ENCODE measurements at places on chromosomes 11 and 22.

DNA sequence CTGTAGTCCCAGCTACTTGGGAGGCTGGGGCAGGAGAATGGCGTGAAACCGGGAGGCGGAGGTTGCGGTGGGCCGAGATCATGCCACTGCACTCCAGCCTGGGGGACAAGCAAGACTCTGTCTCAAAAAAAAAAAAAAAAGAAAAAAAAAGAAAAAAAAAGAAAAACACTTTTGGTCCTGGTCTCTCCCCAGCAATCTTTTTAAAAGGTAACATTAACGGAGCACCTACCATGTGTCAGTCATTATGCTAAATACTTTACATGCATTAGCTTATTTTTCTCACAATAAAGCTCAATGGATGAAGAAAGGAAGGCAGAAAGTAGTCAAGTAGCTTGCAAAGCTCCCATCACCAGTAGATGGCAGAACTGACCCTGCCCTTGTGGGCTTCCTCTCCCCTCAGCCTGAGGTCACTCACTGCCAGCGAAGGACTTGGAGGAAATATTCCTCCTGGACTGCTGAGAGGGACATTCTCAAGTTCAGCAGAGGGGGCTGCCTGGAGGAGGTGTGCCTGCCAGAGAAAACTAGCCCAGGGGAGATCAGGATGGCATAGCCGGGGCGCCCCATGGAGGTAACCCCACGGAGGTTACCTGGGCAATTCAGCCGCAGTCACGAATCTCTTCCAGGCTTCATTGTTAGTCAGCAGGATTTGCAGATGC, 15.5 kb downstream of the APOL3 start:
- no peak for DNase-seq

- no peak for DNase-seq
These were observed 35.3 kb upstream of the KCNJ11 start for GRCh38 chr11:17423533-17424310.

- no peak for DNase-seq
These were observed 89.1 kb downstream of the FAM76B start for GRCh38 chr11:95700471-95700817.

DNA sequence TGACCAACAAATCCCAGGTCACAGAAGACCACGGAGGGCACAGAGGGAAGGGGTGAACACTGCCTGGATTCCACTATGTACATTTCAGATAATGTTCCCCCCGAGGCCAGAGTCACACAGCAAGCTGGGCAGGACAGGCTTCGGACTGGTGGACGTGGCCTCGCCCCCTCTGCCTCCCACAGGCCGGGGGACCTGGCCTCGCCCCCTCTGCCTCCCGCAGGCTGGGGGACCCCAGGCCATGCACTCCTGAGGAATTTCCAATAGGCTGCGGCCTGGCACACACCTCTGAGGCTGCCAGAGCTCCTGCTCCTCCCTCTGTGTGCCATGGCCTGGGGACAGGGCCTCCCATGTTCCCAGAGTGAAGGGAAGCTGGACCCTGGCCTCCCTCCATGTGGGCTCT, 1352.8 kb downstream of the BRD1 start:
- no peak for DNase-seq

- no peak for DNase-seq
These were observed 3.5 kb upstream of the RAB1B start for GRCh38 chr11:66264914-66265313.

GRCh38 chr22:26482161-26482560, 1.4 kb downstream of the HPS4 start:
- DNase-seq, result no peak

GRCh38 chr11:120306519-120307242, 18.4 kb upstream of the TLCD5 start:
- DNase-seq, result no peak

GRCh38 chr11:32487270-32487669, 51.9 kb upstream of the WT1 start:
- DNase-seq, result no peak

GRCh38 chr22:19002684-19003038, 66.6 kb upstream of the PRODH start:
- no peak for DNase-seq

DNA sequence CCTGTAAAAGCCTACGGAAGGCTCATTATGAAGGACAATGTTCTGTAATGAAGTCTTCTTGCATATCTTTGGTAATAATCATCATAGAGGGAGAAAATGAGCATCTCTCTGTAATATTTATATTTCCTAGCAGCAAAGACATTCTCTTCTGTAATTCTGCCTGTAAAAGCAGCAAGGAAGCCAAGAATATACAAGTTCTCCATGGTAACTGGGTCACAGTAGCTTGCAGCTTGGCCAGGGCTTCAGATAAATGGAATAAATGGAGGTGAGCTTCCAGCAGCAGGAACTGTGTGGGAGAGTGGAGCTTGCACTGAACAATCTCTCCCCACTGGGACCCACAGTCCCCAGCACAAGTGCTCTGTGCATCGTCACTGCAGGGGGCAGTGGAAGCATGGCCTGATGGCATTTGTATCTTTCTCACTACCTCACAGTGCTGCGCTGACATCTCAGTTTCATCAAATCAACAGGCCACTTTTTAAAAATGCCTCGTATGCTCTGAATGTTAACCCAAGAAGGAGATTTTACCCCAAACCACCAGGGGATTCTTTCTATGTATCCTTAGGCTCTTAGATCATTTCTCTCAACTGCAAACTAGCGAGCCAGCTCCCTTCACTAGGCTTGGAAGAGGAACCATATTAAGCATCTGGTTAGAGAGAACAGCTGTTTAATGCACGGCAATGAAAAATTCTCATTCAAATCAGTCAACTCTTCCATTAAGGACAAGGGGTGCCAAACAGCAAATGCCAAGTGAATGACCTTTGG, 1059.7 kb downstream of the OPCML start:
- DNase-seq, result no peak

DNA sequence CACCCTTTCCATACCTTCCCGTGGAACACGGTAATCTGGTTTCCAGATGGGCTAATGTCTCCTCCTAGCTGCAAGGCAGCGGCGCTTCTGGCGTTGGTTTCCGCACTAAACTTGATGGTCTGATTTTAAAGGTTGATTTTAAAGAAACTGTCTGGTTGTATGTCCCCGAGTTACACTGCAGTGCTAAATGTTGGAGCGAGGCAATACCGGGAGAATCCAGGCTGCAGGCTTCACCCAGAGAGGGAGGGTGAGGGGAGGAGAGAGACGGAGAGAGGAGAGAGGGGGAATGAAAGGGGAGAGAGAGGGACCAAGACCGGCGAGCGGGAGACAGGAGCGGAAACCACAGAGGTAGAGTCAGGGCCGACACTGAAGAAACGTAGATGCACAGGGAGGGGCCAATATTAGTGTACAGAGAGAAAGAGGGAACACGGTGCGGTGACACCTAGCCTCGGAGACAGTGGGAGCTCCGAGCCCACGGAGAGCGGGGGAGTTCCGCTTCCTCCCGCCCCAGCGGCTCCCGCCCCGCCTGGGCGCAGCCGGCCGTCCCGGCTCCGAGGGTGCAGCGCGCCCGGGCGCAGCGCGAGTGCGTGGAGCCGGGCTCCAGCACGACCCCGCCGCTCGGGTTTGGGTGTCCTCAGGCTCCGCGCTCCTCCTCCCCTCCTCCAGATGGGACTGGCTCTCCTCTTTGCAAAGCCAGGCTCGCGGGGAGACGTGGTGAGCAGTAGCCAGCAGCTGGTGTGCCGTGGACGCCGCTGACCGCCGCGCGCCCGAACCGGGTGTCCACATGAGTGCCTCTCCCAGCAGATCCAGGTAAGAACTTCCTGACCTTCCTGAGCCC, 71.9 kb upstream of the GRAMD1B start:
- DNase-seq, result no peak

DNA sequence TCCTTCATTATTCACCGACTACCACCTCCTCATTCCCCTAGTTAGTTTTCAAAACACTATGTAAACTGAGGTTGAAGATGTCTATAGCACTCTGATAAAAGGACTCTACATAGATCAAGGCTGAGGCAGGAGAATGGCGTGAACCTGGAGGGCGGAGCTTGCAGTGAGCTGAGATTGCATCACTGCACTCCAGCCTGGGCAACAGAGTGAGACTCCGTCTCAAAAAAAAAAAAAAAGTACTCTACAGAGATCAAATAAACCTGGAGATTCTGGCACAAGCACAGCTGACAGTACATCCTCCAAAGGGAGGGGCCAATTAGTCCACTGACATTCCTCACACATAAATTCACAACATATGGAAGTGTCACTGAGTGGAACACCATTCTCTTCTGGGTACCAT, 31.0 kb downstream of the TSG101 start:
- no peak for DNase-seq

GRCh38 chr11:34487430-34487829, 26.2 kb downstream of the ELF5 start:
- DNase-seq, result no peak

DNA sequence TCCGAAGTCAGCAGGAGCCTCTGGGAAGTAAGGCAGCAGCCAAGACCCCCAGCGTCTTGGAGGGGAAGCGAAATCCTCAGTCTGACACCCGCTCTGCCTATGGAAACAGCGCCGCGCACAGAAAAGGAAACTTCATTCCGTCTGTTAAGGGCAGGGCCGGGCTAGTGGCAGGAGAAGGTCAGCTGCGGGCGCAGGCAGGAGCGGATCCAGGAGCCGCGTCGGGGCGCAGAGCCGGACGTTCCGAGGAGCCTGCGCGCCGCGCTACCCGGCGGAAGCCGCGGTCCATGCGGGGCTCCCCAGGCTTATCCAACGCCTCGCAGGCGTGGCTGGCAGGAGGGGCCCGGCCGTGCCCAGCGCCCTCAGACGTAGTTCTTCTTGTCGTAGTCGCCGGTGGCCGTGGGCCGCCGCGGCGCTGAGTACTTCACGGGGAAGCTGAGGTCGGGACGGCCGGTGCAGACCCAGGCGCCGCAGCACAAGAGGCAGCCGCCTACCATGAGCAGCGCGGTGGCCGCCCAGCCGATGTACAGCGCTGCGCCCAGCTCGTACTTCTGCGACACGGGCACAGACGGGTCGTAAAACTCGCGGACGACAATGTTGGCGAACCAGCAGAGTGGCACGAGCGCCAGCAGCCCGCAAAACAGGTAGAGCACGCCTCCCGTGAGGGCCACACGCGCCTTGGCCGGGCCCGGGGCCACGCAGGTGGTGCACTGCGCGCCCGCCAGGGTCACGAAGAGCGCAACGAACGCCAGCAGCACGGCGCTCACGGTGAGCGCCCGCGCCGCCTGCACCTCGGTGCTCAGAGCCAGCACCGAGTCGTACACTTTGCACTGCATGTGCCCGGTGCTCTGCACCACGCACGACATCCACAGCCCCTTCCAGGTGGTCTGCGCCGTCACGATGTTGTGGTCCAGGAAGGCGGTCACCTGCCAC, 705 bp downstream of the CLDN5 start:
- no peak for DNase-seq

DNA sequence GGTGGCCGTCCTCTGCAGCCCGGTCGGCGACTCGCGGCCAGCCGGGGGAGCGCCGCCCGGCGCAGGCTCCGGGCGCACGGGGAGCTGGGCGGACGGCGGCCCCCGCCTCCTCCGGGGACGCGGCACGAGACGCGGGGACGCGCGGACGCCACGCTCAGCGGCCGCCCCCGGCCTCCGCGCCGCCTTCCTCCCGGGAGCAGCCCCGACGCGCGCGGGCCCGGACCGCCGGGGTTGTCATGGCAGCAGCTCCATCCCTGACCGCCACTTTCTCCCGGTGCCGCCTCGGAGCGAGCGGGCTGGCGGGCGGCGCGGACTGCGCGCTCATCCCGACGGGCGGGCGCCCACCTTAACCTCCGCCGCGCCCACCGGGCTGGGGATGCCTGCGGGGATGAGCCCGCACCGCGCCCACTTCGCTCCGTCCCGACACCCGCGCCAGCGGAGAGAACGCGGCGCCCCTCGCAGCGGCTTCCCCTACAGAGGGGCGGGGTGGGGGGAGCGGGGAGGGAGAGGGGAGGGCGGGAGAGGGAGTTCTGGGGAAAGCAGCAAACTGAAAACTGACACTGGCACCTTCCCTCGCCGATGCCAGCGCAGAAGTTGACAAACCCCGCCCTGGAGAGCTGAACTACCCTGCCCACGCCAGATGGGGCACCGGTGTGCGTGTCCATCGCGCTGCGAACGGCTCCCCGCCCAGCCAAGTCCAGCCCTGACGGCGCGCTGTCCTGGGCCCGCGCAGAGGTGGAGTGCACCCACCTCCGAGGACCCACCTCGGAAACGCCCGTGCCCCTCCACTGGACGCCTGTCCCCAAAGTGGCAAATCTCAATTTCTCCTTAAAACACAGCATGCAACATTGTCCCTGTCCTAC, 588.4 kb downstream of the OPCML start:
- no peak for DNase-seq

DNA sequence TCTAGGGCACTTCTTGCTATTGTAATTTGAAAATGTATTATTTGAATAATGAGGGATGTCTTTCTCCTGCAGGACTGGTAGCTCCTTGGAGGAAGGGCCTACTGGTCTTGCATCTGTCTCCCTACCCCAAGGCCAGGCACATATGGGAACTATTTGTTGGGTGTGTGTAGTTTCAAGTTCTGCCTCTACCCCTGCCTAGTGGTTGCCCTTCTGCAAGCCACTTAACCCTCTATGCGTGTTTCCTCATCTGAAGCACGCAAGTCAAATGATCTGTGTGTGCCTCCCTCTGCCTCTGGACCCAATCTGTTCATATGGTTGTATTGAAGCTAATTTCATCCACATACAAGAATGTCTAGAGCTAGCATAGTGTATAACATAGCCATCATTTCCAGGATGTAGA, 67.0 kb downstream of the WNT11 start:
- no peak for DNase-seq

GRCh38 chr11:2305788-2306451, 4.1 kb downstream of the TSPAN32 start:
- DNase-seq, result no peak

GRCh38 chr11:121790430-121790829, 325.6 kb downstream of the BLID start:
- no peak for DNase-seq

DNA sequence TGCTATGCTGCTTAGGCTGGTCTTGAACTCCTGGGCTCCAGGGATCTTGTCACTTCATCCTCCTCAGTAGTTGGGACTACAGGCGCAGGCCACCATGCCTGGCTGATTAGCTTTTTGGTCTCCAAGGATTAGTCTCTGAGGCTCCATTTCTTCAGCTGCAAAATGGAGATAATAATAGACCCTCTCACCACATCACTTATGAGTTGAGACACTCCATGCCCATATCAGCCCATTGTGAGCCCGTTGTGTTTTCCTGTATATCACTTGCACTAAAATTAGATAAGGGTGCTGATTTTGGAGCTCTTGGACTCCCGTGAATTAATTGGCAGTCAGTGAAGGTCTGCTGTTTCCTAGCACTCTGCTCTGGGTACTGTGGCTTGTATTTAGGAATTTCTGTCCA, 36.0 kb downstream of the DEPDC5 start:
- no peak for DNase-seq

- no peak for DNase-seq
These were observed 46.4 kb downstream of the IGLL5 start for GRCh38 chr22:22933807-22934542.

DNA sequence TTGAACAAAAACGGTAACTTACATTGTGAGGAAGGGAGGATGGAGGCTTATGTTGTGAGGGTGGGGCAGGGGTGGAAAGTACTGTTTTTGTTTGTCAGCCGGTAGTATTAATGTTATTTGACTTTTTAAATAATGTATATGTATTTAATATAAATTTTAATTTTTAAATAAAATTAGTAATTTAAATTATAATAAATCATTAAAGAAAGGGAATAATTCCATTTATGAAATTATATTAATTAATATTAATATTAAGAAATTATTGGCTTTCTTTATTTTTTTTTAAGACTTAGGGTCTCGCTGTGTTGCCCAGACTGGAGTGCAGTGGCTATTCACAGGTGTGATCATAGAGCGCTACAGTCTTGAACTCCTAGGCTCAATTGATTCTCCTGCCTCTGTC, 24.0 kb upstream of the TNRC6B start:
- DNase-seq, result no peak
